IMR-90 (cell line): ENCODE measurements at places on chromosomes 6 and 20. TPM values are rescaled to one million over a fixed set of nuclear protein-coding genes. Genes with fewer than 3 reads are reported as not detected.

MMP24 gene
- 0.36 and 0.56 TPM in 2 replicates for total RNA-seq

BLTP3A gene
- 4.2 and 4.7 TPM in 2 replicates for total RNA-seq

FERMT1 gene
- 1.7 and 2.3 TPM in 2 replicates for total RNA-seq

EYA4 gene
- total RNA-seq: 11.1 and 11.9 TPM in 2 replicates

LPIN3 gene
- 1.7 and 2.3 TPM in 2 replicates for total RNA-seq

SLC35F1 gene
- not detected in 2 replicates for total RNA-seq

JAG1 gene
- total RNA-seq: 19.4 and 22.6 TPM in 2 replicates

PKIG gene
- total RNA-seq: 69.4 and 78.3 TPM in 2 replicates
